ENCODE measurements at places on chromosomes 11 and 22.

GRCh38 chr22:20157430-20158183, 6.8 kb upstream of the CCDC188 start:
- DNase-seq: no peak

GRCh38 chr11:55707029-55707428, 45.0 kb downstream of the OR4C6 start:
- no peak for DNase-seq

GRCh38 chr11:63880403-63880790, 36.6 kb downstream of the RCOR2 start:
- no peak for DNase-seq

DNA sequence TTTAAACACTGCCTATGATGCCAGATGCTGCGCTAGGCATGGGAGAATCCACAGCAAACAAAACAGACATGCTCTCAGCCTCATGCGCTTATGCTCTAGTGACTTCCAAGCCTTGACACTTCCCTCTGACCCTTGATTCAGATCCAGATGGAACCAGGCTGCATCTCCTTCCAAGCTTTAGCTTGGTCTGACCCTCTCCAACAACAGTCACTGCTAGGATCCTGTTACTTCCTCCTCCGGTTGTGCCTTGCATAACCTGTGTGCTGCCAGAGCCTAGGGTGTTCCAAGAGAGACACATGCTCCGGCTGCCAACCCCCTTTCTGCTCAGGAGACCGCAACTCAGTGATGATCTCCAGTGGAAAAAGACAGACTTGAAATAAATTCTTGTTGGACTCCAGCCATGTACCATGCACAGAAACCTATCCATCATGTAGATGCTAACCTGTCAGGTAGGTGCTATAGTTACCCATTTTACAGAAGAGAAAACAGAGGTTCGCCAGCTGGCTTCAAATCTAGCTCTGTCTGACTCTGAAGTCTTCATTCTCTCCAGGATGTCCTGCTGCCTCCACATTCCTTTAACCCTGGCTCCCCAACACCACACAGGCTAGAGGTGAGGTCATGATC, 136.3 kb upstream of the TEAD1 start:
- no peak for DNase-seq

DNA sequence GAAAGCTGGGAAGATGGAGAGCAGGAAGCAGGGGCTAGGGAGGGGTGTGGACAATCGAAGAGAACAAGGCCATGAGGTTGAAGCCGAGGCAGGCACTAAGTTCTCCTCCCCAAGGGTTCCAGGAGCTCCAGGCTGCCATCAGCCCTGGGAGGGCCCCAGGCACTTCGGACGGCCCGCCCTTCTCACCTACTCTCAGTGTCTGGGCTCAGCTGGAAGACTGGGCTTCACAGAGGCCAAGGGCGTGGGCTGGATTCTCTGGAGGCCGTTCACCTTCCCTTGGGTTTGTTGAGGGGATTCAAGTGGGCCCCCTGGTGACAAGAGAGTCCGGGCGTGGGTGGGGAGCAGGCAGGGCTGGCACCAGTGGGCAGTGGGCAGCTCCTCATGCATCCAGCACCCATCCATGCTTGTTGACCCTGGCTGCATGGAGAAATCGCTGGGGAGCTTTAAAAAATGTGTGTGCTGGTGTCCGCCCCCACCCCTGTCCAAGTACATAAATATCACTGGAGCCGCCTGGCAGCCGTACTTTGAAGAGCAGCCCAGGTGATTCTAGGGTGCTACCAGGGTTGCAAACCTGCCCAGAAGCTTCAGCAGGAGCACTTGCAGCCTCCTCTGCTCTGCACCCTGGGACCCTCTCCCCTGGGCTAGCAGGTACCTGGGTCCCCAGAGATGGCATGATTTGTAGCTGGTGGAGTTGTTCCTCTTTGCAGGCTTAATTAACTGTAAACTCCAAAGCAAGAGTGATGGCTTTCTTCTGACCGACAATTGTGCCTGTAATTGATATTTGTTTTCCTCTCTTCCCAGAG, 74.3 kb downstream of the RTL6 start:
- no peak for DNase-seq

DNA sequence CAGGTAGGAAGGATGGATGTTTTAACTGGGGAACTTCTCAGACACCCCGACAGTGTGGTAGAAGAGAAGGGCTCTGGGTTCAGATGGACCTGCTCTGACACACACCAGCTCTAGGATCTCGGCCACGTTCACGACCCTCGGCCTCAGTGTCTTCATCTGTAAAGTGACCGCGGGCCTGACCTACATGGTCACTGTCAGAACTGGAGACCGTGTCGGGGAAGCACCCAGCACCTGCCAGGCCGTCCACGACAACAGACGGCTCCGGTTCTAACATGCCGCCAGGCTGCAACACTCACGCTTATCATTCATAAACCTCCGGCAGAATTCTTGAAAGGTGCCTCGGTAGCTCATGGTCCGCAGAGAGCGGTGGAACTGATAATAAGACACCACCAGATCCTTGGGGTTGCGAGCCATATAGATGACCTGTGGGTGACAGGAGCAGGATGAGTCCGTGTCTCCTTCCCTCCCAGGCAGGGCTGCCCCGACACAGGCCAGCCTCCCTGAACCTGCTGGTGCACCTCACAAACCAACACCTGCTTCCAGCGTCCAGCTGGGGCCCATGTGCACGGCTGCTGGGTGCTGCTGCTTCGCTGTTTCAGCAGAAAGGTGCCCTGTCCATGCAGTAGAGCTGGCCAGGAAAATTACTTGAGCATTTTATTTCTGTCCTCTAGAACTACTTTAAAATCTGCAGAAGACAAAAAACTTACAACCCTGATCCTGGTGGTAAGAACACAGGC, 23.6 kb downstream of the SULT4A1 start:
- no peak for DNase-seq

- no peak for DNase-seq
Observed at GRCh38 chr11:120431633-120432032, 79.9 kb upstream of the GRIK4 start.

DNA sequence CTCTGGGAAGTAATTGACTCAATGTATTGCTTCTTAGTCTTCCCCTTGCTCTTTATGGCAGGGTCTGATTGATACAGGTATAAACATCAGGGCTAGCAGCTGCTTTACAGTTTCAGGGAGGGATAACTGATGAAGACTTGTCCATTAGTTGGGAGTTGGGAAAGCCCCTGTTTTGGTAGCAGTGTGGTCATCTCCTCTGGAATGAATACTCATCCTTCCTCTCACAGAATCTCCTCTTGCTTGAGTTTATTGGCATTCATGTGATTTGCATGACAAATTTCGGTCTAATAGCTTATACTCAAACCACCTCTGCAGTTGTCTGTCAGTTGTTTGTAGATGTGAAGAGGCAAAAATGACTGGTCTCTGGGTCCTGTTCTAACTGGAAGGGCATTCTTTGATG, 79.7 kb downstream of the FAT3 start:
- no peak for DNase-seq

DNA sequence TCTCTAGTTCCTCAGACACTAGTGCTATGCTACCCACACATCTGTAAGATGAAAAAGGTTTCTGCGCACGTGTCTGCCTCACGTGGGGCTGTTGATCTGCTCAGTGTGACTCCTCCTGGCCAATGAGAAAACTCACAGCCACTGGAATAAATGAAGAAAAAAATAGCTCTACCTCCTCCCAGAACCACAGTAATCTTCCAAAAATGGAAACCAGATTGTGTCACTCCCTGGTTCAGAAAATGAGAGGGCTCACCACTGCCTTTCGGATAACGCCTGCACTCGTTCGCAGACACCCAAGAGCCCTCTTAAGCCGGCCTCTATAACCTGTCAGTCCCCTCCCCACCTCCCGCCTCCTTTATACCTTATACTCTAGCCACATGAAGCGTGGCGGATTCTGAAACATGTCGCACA, 5.1 kb downstream of the APBB1 start:
- no peak for DNase-seq

DNA sequence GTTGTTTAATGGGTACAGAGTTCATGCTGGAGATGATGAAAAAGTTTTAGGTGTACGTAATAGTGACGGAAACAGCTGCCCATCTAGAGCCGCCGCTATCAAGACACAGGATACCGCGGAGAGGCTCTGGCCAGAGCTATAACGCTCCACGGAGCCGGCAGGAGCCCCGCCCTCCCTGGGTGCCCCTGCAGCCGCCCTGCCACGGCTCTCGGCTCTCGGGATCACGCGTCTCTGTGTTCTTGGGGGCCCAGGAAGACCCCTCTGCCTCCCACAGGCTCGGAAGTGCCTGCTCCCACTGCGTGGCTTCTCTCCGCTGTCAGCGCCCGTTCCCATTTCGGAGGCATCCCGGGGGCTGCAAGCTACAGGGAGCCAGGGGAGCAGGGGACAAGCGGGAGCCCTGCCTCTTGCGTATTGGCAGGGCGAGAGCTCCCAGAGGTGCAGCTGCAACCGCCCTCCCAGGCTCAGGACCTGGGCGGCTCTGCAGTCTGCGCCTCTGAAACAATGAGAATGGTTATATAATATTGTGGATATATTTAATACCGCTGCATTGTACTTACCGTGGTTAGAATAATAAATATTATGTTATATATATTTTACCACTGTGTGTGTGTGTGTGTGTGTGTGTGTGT, 13.7 kb downstream of the GLYATL2 start:
- DNase-seq: no peak

DNA sequence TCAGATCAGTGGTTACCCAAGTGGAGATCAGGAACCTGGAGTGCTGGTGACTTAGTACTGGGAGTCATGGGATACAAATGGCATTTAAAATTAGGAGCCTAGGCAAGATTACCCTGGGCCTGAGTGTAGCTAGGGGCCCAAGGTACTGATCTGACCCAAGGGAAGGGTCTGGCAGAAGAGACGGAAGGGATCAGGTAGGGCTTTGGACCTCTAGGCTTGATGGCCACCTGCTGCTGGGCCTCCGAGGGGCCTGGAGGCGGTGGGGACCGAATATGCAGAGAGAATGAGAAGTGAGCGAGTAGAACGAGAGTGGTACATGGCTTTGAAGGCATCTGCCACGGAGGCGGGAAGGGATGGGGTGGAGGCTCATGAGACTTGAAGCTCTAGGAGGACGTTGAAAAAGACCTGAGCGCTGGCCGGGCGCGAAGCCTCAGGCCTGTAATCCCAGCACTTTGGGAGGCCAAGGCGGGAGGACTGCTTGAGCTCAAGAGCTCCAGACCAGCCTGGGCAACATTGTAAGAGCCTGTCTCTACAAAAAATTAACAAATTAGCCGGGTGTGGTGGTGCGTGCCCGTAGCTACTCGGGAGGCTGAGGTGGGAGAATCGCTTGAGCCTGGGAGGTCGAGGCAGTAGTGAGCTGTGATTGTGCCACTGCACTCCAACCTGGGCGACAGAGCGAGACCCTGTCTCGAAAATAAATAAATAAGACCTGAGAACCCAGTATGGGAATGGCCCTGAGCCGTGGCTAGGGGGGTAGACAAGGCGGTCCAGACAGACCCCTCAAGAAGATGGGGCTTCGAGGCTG, 563 bp upstream of the PPIL2 start:
- no peak for DNase-seq

DNA sequence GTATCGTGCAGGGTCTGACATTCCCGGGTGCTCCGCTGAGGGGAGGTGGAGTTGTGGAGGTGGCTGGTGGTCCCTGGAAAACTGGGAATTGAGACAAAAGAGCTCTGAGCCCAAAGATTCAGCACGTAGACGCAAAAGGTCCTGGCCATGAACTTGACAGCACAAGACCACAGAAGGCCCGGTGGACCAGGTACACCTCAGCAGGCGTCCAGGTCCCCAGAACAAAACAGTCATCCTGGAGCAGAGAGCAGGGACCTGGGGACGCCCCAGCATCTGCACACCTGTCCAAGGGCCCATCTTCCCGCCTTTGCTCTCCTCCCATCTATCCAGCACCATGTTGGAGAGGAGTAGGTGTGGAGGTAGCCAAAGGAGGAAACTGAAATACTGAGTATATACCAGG, 13.8 kb upstream of the MB start:
- DNase-seq: no peak

- no peak for DNase-seq
Observed at GRCh38 chr11:75245356-75246005, 4.9 kb downstream of the TPBGL start.

- DNase-seq: no peak
Observed at GRCh38 chr11:124285610-124286344, 28.0 kb downstream of the OR8D1 start.

- no peak for DNase-seq
Observed at GRCh38 chr22:45579306-45579705, 76.6 kb downstream of the FBLN1 start.

DNA sequence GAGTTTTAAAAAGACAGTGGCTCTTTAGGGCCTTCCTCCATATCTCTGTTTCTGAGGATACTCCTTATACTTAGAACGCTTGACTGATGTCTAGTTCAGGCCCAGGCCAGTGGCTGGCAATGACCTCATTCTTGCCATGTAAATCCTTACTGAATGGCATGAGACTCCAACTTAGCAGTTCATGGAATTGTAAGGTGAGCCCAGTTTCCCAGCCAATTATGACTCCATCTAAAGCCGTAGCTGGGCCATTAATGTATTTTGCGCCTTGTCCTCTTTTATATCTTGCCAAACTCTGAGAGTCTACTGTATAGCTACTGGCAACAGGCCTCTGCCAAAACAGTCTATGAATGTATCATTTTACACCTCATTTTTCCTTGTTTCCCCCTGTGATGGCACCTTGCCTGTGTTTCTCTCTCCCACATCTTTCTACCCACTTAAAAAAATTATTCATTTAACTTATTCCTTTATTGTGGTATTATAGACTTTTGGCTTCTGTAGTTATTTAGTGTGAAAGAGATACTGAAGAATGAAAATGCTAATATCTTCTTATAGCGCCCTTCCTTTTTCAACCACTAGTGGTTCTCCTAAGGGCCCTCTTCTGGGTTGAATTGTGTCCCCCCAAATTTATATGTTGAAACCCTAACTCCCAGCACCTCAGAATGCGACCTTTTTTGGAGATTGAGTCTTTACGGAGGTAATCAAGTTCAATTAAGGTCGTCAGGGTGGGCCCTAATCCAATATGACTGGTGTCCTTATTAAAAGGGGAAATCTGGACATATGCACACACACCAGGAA, 67.4 kb downstream of the ZNRF3 start:
- no peak for DNase-seq

DNA sequence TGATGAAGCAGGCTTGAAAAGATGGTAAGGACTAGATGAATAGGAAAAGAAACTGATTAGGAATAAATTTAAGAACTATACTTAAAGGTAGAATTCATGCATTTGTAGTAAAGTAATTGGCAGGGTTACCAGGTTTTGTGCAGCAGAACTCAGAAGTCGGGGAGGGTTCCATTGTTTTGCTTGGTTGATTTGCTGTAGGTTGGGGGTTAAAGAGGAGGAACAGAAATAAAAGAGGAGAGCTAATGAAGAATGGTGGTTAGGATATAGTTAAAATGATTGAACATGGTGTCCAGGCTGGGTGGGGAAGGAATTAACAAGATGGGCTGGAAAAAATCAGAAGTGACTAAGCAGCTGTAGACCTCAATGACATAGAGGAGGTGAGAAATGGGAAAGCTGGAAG, 5.5 kb upstream of the SPON1 start:
- no peak for DNase-seq

GRCh38 chr11:134745456-134745855, 333.4 kb upstream of the B3GAT1 start:
- no peak for DNase-seq

- DNase-seq: no peak
Observed at GRCh38 chr11:68657021-68657780, 27.1 kb upstream of the GAL start.

- DNase-seq: no peak
Observed at GRCh38 chr11:6563121-6563619, 40.2 kb downstream of the RRP8 start.

- DNase-seq: no peak
Observed at GRCh38 chr22:24361976-24362646, 65.3 kb upstream of the ADORA2A start.

GRCh38 chr22:41482319-41482935, 13.5 kb downstream of the ACO2 start:
- no peak for DNase-seq

- DNase-seq: peak; percentile 33
Observed at GRCh38 chr22:28855355-28856094, 27.8 kb upstream of the ZNRF3 start.

All from GDM1 (cell line).